ENCODE measurements at places on chromosomes 16 and 17.

DNA sequence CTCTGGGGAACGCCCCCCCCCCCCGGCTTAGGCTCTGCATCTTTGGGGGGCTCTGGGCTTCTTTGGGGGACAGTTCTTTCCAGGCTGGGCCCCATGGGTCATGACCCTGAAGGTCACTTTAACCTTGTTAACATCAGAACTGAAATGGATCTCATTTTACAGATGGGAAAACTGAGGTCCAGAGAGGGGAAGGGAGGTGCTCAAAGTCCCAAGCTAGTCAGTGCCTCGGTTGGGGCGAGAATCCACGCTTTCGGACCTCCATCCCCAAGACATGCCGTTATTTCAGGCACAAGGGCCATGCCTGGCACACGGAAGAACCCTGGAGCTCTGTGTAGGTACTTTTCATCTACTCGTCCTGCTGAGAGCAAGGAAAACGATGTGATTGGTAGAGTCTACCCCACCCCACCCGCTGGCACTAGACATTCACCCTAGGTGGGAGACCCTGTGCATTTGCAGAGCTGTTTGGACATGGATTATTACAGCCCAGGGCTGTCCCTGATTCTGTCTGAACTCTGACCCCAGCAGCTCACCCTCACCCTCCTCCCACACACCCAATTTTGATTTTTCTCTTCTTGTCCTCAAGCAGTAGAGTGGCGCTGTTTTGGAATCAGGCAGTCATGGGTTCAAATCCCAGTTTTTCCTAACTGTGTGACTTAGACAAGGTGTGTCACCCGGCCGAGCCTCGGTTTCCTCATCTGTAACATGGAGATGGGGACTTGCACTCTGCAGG lies 155.1 kb upstream of the CDC42EP4 start:
- DNase-seq, result no peak

DNA sequence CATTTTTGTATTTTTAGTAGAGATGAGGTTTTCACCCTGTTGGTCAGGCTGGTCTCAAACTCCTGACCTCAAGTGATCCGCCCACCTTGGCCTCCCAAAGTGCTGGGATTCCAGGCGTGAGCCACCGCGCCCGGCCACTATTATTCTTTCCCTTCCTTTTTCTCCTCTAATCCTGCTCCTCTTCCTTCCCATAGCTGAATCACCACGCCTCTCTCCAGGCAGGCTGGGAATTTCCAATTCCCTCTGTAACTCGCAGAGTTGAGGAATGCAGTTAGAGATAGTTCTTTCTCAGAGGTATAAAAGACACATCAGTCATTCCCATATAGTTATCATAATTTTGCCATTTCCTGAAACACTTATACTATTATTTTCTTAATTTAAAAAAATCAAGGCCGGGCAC lies 11.2 kb downstream of the METTL16 start:
- no peak for DNase-seq

GRCh38 chr17:43578404-43578698 lies 32.2 kb upstream of the ETV4 start:
- no peak for DNase-seq

DNA sequence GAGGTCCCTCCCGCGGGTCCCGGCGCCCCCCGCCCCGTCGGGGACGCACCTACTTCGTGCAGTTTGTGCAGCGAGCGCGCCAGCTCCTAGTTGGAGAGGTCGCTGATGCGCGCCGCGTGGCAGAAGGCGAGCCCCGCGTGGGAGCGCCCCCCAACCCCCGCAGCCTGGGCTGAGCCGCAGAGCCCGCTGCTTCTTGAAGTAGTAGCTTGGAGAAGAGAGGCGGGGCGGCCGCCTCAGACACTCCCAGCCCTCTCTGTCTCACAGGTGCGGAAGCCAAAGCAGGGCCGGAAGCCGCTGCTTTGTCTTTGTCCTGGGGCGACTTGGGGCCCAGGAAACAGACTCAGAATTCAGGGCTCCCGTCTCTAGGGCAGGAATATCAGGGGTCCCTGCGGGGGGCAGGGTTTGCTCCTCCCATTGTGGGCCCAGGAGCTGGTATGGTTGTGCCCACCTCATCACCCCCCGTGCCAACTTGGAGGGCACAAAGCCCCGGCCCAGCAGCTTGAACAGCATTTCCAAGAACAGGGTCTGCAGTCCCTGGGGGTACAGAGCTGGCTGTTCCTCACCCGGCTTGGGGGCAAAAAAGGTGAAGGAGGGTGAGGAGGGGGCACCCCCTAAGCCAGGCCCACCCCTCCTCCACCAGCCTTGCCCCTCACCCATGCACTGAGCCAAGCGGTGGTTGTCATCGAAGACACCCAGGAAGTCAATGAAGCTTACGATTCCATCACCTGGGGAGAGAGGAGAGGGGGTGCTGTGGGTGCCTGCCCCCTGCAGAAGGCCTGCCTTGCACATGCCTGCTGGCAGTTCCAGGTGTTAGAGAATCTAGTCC lies 13.5 kb downstream of the SPATA32 start:
- no peak for DNase-seq

DNA sequence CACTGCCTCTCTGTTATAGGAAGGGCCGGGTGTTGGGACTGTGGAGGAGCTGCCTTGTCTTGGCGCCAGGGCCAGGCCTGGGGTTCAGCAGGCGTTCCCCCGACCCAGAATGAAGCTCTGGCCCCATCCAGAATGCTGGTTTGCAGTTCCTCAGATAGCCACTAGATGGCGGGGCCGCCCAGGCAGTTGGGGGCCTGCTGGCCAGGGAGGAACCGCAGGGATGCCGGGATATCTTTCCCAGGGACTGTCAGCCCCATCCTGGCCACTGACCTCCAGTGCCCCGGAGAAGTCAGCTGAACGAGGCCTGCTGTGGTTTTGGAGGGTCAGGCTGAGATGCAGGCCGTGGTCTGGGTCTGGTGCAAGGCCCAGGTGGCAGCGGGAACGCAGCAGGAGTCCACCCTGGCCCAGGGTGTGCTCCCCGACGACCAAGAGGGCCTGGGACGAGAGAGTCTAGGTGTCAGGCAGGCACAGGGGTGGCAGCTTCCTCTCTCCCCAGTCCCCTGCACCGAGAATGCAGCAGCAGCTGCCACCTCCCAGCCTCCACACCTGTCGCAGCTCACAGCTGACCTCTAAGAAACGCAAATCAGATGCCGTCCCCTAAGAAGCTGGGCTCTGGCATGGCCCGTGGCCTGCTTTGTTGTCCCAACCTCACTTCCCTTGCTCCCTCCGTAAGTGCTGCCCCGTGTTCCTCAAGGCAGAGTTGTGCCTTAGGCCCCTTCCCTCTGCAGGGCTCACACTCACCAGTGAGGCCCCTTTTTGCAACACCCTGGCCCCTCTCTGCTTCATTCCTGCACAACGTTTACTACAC lies 51.2 kb downstream of the RMI2 start:
- DNase-seq, result no peak

GRCh38 chr17:72843591-72843990 lies 248.9 kb downstream of the SLC39A11 start:
- DNase-seq, result no peak

GRCh38 chr17:14359163-14360020 lies 58.5 kb downstream of the HS3ST3B1 start:
- no peak for DNase-seq

DNA sequence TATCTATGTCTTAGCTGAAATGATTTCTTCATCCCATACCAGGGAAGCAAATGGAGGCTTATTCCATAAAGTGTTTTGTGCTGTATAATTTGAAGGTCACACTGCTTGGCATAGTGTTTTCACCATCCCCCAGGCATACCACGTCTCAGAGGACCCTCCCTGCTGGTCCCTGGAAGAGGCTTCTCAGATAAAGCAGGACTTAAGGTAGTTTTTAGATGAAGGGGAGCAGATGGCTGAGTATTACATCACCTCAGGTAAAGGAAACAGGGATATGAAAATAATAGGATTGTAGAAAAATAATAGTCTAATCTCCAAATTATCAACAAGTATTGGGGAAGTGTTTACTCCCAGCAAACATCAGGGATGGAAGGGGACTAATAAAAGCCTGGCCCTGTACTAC lies 7.3 kb upstream of the SMG1 start:
- DNase-seq, result no peak

DNA sequence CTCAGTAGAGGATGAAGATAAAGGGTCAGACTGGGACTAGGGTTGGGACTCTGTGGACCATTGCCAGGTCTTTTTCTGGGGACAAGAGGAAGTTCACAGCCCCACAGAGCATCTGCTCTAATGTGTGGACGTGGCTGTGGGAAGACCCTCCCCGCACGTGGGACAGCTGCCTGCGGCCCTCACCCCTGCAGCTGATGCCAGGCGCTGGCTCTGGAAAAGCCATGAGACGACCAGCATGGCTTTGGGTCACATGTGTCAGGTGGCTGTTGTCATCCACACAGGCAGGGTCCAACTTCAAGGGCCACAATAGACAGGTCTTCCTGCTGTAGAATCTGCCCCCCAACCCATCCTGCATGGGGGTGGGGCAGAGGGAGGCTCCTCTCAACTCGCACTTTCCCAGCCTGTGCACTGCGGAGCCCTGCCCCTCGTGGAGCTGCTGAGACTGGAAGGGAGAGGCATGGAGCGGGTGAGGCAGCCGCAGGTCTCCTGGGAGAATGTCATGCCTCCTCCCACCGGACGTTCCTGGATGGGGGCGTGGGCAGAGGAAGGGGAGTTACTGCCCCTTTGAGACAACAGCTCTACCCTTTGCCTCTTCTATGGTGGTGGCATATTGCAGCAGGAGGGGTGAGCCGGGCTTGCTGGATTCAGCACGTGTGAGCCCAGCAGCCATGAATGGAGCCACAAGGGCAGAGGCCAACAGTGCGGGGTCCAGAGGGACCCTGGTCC lies 53.4 kb downstream of the PIMREG start:
- no peak for DNase-seq

GRCh38 chr16:1356061-1356900 lies 4.5 kb downstream of the GNPTG start:
- no peak for DNase-seq

GRCh38 chr16:52872731-52873130 lies 180.0 kb downstream of the CHD9NB start:
- DNase-seq, result no peak

- no peak for DNase-seq
Observed at GRCh38 chr17:71229070-71229469, 891.8 kb upstream of the SOX9 start.

DNA sequence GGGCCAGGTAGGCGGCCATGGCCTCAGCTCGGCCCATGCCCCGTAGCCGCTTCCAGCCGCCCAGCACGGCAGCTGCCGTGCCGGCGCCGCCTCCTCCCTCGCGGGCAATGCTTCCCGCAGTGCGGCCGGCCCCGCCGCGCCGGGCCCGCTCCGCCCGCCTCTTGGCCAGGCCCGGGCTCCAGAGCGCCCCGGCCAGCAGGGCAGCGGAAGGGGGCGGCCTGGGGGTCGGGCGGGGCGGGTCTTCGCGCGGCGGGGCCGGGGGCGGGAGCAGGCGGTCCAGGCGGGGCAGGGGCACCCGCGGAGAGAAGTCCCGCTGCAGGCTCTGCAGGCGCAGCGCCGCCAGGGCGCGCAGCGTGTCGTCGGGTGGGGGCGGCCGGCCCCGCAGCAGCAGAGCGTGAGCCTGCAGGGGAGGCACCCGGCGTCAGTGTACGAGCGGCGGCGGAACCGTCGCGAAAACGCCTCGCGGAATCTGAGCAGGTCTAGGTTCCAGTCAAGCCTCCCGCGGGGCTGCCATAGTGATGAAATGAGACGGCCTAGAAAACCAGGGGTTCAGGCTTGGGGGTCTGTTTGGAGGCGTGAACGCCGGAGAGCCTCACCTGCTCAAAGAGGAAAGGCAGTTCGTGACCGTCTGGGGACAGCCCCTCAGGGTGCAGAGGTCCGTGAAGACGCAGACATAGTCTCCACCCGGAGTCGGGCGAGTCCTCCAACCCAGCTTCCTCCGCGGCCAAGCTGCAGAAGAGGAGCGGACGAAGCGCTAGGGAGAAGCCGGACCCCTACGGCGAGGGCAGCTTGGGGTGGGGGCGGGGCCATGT lies 6.6 kb downstream of the PLEKHH3 start:
- no peak for DNase-seq

- DNase-seq, result no peak
Observed at GRCh38 chr17:50064253-50065001, 8.5 kb downstream of the ITGA3 start.

GRCh38 chr16:66524601-66525164 lies 25.2 kb downstream of the TK2 start:
- no peak for DNase-seq

DNA sequence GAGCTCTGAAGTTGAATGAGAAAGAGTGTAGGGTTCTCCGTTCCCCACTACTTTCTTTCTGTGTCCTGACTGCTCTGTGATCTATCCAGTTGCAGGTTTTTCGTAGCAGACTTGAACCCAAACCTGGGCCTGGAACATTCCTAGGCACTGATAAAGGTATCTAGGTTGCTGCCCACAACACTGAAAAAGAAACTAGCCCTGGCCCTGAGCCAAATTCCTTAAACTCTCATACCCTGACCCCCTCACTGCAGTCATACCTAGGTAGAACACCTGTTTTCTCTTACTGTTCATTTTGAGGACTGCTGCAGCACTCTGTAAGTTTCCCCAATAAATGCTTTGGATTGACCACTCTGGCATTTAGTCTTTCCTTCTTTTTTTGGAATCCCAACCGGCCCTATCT lies 5.4 kb downstream of the HYDIN start:
- no peak for DNase-seq

DNA sequence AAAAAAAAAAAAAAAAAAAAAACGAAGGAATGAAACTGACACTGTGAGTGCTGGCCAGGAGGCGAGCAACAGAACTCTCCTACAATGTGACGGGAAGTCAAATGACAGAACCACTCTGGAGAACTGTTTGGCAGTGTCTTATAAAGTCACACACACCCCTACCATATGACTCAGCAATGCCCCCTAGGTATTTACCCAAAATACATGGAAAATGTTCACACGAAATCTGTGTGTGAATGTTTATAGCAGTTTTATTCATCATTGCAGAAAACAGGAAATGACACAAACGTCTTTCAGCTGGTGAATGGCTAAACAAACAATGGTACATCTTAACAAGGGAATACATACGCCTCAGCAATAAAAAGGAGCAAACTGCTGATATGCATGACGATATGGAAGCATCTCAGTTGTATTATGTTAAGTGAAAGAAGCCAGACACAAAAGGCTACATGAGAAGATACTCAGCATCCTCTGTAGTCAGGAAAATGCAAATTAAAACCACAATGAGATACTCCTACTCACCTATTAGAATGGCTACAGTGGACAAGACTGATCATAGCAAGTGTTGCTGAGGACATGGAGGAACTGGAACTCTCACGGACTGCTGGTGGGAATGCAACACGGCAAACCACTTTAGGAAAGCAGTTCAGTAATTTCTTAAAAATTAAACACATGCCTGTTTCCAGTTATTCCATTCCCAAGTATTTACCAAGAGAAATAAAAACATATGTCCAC lies 74.7 kb downstream of the TBC1D16 start:
- DNase-seq, result no peak

GRCh38 chr16:89437991-89438390 lies 52.4 kb downstream of the ANKRD11 start:
- no peak for DNase-seq

DNA sequence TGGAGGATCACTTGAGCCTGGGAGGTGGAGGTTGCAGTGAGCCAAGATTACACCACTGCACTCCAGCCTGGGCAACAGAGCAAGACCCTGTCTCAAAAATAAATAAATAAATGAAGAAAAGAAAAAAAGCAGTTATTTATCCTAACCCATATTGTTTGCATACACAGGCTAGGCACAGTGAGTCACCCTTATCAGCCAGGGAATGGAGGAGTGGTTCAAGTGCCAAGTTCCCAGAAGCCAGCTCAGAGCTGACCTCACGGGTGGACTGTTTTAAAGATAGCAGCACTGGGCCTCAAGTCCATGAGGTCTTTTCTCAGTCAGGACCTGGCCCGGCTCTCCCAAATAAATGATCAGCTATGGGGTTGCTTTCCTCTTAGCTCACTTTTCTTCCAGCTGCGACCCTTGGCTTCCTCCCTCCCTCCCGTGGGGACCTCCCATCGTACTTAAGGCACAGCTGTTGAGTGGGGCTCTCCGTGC lies 22.6 kb upstream of the MGAT5B start:
- DNase-seq, result no peak

Measured in right renal cortex interstitium (tissue), 3 donors.